ENCODE measurements at places on chromosomes 7 and 10.

DNA sequence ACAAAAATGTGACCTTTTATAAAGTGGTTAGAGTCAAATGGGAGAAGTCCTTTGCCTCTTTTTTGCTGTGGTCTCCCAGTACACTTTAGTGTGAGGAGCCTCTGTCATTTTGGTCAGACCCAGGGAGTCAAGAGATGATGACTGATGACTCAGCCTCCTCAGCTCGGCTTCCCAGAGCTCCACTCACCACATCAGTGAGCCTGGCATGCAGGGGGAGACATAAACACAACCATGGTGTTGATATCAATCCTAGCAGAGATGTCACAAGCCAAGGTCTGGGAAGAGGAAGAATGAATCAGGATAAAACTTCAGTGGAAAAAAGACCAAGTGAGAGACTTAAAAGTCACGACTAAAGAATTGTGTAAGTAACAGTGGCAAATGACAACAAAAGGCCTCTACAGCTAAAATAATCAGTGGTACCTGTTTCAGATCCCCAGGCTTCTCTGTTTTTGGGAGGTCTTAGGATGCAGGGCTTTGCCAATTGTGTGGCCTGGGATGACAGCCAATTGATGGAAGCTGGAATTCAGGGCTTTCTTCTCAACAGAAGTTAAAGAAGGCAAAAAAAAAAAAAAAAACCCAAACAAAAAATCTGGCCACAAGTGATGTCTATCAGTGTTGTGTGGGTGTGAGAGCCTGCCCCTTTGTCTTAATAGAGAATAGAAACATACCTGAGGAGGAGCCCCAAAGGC, 50.2 kb downstream of the TFAM start:
- DNase-seq: peak; percentile 24

- no peak for DNase-seq
Observed at GRCh38 chr7:78953726-78954363, 499.6 kb downstream of the MAGI2 start.

- DNase-seq: no peak
Observed at GRCh38 chr7:102077081-102077480, 209.6 kb upstream of the SH2B2 start.

DNA sequence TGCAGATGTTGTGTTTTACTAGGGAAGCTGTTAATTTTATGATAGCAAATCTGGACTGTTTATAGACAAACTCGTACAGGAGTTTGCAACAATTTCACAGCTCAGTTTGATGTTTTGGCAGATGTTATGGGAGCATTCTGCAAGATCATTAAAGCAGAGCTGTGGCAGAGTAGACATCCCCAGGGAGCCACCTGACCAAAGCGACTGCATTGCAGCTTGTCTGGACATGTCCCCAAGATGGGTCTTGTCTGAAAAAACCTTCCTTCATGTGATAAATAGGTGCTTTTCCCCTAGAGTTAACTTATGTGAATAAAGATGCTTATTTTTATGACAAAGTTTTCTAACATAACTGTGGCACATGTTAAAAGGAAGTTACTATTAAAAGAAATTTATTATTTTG, 91.2 kb upstream of the GPR141 start:
- no peak for DNase-seq

GRCh38 chr7:127900732-127901685, 130.2 kb downstream of the LRRC4 start:
- DNase-seq: no peak

GRCh38 chr10:114017271-114017670, 26.4 kb upstream of the ADRB1 start:
- no peak for DNase-seq

- DNase-seq: no peak
Observed at GRCh38 chr10:99172128-99172738, 63.4 kb downstream of the HPSE2 start.
